GM12878 (cell line): ENCODE measurements at places on chromosomes 5 and 9. TPM values are rescaled to one million over a fixed set of nuclear protein-coding genes. Genes with fewer than 3 reads are reported as not detected.

- DNase-seq: no peak
These were observed 166.5 kb upstream of the SLC12A2 start for GRCh38 chr5:127916885-127917573.

GRCh38 chr9:37582548-37583157 is 6.5 kb upstream of the FBXO10 start:
- no peak for DNase-seq

- no peak for DNase-seq
These were observed 4.2 kb downstream of the FREM1 start for GRCh38 chr9:14906000-14906399.

- no peak for DNase-seq
These were observed 188.5 kb upstream of the CCNG1 start for GRCh38 chr5:163248871-163249270.

GRCh38 chr5:173075137-173075843 is 19.1 kb downstream of the CREBRF start:
- no peak for DNase-seq

DNA sequence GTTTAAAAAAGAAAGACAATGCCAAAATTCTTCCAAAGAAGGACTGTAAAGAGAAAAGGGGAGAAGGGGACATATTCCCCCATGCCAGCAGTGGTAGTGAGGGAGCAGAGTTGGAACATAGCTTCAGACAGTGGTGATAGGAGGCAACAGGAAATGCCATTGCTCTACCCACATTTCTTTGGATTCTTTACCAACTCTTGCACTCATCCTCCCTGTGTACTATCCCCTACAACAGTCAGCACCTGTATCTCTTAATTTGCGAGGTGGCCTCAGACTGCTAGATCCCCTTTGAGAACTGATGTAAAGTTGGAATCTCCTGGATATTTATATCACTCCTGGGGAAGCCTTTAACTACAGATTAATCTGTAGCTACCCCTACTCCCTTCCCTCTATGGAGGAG is 320.6 kb upstream of the PTGER4 start:
- DNase-seq: no peak

MCC gene
- 0.38 and 0.48 TPM in 2 replicates for total RNA-seq

APBA1 gene
- 0.05 TPM in 1 of 2 replicates, not detected in the other for total RNA-seq

CD180 gene
- 5.4 TPM in 2 replicates for total RNA-seq

SGCD gene
- not detected in 2 replicates for total RNA-seq
